ENCODE measurements at places on chromosomes 2 and 18.

GRCh38 chr18:26458526-26459232, 89.7 kb downstream of the KCTD1 start:
- peak; percentile 76 for DNase-seq

GRCh38 chr2:190197143-190197720, 122.4 kb downstream of the HIBCH start:
- DNase-seq, result peak; percentile 56

- no peak for DNase-seq
Measured at GRCh38 chr18:53937037-53937436, 287.4 kb downstream of the MBD2 start.

- DNase-seq, result no peak
Measured at GRCh38 chr2:220123751-220124150, 496.3 kb downstream of the SLC4A3 start.

DNA sequence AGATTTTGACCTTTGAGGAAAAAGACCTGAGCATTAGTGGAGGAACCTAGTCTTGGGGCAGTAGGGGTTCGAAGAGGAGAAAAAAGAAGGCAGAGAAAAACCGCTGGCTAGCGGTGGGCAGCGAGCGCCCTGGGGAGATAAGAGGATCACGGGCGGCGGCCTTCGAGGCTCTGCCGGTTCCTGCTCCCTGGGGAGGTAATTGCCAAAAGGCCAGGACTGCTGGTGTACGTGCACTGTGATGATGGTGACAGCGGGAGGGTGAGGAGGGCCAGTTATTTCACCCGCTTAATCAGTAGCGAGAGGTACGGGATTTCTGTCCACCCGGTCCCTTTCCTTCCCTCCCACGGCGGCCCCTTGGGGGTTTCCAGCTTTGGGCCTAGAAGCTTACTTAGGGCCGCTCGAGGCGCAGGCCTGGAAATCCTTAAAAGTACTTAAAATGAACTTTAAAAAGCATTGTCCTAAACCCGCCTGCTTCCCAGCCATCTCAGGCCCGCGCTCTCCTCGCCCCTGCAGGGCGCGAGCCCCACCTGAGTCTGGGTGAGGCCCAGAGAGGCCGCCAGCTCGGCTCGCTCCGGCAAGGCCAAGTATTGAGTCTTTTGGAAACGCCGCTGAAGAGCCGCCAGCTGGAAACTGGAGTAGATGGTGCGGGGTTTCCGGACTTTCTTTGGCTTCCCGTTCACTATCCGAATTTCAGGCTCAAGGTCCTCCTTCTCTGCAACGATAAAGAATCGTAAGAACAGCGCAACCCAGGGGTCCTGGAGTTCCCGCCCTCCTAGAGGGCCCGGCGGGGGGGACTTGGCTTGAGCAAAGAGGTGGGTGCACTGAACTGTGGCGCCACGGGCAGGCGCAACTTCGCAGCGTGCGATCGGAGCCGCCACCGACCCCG, 1.5 kb downstream of the DLX2 start:
- peak; percentile 31 for DNase-seq

DNA sequence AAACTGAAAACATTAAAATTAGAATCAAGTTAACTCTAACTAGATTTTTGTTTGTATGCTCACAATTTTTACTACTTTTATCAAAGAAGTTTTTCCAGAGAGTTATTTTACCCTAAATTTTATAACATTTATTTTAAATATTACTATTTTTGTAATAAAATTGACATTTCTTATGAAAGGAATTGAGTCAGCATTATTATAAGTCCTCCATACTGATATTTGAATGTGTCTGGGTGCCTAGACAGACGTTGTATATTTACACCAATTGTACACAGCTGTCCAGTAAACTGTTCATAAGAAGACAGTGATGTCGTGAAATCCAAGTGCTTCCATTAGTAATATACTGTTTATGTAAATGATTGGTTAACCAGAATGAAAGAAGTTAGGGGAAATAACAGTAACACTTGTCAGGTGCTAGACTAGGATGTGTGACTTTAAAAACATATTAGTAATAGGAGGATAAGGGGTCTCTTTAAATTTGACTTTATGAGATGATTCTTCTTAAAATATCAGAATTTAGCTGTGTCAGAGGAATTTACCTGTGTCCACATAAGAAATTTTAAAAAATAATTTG, 73.7 kb downstream of the TANK start:
- DNase-seq, result no peak

DNA sequence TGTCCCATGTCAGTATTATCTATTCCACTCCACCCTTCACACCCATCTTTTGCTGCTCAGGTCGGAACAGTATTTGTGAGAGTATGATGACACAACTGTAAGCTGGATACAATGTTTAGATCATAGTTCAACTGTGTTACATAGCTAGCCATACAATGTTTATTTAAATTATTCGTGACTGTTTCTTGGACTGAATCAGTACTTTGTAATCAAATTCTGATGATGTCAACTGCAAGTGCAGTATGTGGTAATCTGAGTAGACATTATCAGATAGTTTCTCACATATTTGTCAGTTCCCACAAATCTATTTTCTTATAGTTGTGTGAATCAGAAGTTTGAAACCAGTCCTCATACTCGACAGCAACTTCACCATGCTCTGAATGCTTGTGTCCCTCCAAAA, 177.6 kb downstream of the ZNF407 start:
- peak; percentile 50 for DNase-seq
